ENCODE measurements at places on chromosomes 1 and 21.

DNA sequence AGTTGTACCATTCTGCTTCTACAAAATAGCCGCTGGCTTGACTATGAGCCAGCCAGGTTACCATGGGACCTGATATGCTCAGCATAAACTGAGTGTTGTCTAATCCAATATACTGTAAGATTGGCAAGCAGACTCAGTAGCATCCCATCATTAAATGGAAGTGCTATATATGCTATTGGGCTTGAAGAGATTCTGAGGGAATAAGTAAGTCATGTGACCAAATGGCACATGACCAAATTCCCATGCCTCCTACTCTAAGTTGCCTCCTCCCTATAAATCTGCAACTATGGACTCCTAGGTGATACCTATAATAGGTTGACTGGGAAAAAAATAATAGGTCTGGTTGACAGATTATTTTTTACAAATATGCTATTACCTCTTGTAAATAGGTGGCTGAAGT lies 698.6 kb downstream of the BRINP3 start:
- no peak for DNase-seq

GRCh38 chr1:164983023-164983650 lies 373.4 kb downstream of the LMX1A start:
- DNase-seq: no peak

DNA sequence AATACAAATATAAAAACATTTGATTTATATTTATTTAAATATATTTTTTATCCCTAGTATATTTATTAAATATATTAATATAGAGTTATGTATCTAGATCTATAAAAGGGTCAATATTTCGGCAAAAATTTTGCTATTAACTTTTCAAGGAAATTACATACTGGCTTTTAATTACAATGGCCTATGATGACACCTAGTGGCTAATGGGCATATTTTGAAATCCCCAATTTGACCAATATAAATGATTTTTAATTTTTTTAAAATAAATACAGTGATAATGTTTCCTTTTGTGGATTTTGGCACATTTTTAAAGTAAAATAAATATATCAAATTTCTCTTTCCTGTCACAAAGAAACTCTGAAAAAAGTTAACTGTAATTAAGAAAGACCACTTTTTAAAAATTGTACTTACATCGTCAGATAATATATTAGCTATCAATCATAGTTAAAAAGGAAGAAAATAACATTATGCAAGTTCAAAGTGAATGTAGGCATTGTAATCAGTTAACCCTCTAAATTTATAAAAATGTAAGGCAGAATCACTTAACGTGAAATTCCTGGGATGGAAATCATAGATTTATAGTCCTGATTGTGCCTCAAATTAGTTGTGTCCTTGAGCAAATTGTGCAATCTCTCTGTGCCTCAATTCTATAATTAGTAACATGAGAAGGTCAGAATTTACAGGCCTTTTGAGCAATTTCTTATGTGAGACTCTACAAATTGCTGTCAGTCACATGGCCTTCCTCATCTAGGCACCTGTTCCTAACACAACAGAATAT lies 25.6 kb upstream of the RGS13 start:
- DNase-seq: peak; percentile 55

DNA sequence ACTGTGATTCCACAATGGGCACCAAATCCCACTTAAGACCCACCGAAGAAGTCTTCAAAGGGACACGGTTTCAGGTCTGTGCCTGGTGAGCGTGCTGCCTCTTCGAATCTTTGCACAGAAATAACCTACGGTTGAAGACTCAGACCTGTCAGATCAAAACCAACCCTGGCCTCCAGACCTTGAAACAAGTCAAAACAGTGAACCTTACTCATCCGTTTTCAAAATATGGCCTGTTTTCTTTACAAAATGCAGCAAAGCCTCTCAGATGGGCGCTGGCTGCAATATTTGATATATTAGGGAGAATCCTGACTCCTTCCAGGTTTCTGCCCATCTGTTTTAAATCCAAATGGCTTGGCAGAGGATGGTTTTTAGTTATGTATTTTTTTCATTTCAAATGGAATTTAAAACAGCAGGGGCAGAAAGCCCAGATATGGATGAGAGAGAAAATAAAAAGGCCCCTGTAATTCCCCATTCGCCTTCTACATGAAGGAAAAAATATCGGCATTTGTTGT lies 14.0 kb downstream of the JUN start:
- peak; percentile 34 for DNase-seq

GRCh38 chr1:212070720-212071302 lies 35.3 kb downstream of the DTL start:
- peak; percentile 65 for DNase-seq

- DNase-seq: peak; percentile 32
Observed at GRCh38 chr1:245448975-245449431, 294.2 kb downstream of the KIF26B start.

DNA sequence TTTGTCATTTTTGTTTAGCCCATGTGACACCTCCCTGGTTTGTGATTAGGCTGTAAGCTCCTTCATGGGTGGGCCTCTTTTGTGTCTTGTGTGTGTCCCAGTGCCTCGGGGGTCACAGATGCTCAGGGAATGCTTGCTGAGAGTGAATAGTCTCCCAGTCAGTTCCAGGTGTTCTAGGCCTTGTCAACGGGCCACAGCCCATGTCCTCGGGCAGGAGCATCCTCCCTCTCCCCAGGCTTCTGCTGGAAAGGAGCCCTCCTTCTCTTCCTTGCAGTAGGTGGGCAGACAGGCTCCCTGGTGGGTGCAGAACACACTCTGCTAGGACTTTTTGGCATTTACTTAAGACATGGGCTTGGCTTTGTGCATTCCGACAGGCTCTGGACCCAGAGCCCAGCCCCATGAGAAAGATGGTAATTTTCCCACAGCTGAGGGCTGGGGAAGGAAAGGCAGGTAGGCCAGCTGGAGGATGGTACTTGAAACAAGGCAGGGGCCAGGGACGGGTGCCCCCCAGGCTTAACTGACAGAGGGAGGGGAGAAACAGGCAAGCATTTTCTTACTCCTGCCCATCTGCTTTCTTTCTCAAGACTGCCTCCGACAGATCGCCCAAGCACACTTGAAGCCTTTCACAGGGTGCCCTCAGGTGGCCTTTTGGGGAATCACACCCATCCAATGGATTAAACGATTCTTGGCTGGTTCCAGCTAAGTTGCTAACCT lies 7.1 kb upstream of the CPLANE2 start:
- DNase-seq: peak; percentile 85

DNA sequence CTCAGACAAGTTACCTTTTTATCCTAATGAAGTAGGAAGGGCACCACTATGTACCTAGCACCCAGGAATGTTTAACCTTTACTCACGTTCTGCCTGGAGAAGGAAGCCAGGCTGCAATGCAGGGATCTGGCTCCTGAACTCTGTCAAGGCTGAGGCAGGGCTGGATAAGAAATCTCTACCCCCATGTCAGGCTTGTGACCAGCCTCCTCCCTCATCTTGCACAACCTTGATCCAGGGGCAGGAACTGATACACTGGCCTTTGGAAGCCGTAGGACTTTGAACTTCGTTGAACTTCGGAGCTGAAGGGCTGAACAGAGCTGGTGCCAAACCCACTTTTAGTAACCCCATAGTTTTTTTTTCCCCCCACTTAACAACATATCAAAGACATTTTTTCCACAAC lies 8.0 kb upstream of the AKR1A1 start:
- DNase-seq: no peak

DNA sequence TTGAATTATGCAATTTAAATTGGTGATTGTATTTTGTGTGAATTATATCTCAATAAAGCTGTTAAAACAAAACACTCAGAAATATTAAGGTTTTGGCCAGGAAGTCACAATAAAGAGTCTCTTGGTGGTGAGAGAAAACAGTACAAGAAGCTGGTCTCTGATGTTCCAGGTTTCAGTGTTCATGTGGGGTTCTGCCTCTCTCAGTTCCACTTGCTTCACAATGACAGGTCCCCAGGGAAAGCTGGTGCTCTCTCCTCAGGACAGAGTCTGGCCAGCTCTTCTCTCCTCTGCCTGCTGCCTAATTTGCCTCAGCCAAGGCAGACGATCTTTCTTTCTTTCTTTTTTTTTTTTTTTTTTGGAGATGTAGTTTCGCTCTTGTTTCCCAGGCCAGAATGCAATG lies 342.9 kb upstream of the PLXNA2 start:
- DNase-seq: no peak
